ENCODE measurements at places on chromosomes 3 and 15. TPM values are rescaled to one million over a fixed set of nuclear protein-coding genes. Genes with fewer than 3 reads are reported as not detected.

Gene CDCP1
- total RNA-seq, result 7.4 TPM

Gene ANKRD34C
- not detected for total RNA-seq

Gene ZBTB47
- 0.44 TPM for total RNA-seq

Gene IL17RC
- 0.27 TPM for total RNA-seq

Gene LSMEM2
- not detected for total RNA-seq

Gene BTLA
- 35.7 TPM for total RNA-seq

Gene CRYGS
- 5.6 TPM for total RNA-seq

Gene CCR8
- total RNA-seq, result 12.2 TPM

Gene ATP1B3
- 206 TPM for total RNA-seq

Gene LRRIQ4
- total RNA-seq, result 0.16 TPM
